Suprapubic skin (tissue), 4 donors: ENCODE measurements at places on chromosomes 1 and 21. TPM values are rescaled to one million over a fixed set of nuclear protein-coding genes. Genes with fewer than 3 reads are reported as not detected.

Gene VPS45
- total RNA-seq = 40.5 TPM

DNA sequence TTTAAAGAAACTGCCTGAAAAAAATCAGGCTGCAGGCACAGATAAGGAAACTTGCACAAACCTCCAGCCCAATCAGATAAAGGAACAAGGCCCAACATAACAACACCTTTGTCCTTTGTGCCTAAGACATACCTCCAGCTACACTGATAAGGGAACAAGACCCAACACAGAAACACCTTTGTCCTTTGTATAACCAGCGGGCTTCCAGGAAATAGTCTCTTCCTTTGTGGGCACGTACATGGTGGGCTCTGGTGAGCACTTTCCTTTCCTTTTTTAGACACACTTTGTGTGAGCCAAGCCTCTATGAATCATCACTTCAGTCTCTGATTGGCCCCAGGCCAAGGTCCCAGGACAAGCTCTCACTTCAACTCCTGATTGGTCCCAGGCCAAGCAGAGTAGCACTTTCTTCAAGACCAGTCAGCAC, 23.6 kb downstream of the ZNF670 start:
- no peak for DNase-seq
- H3K4me3 ChIP-seq = no peak overlapping the region
- H3K4me1 ChIP-seq = no peaks in the 10 kb centered on the region
- H3K36me3 ChIP-seq = no peaks in the 10 kb centered on the region
- no peaks in the 10 kb centered on the region for H3K27me3 ChIP-seq
- H3K27ac ChIP-seq = no peak overlapping the region

- DNase-seq = no peak
- H3K36me3 ChIP-seq = no peaks in the 10 kb centered on the region
- no peak overlapping the region for H3K27ac ChIP-seq
- H3K4me1 ChIP-seq = no peaks in the 10 kb centered on the region
Measured at GRCh38 chr1:163093579-163093978, 24.4 kb downstream of the RGS4 start.

GRCh38 chr1:119331190-119331515, 37.4 kb upstream of the HAO2 start:
- H3K4me1 ChIP-seq = peaks cover 13% of the 10 kb centered on the region
- no peak for DNase-seq
- H3K27ac ChIP-seq = no peak overlapping the region
- no peaks in the 10 kb centered on the region for H3K36me3 ChIP-seq
- H3K27me3 ChIP-seq = no peaks in the 10 kb centered on the region
- no peak overlapping the region for H3K4me3 ChIP-seq

Gene ILDR2
- 0.48 TPM for total RNA-seq

- H3K36me3 ChIP-seq = peaks cover 4% of the 10 kb centered on the region
- no peaks in the 10 kb centered on the region for H3K27me3 ChIP-seq
- DNase-seq = no peak
- H3K4me3 ChIP-seq = no peak overlapping the region
- peaks cover 46% of the 10 kb centered on the region for H3K4me1 ChIP-seq
Measured at GRCh38 chr1:246591958-246592357, 25.7 kb downstream of the CNST start.

- H3K4me3 ChIP-seq = peak overlapping the region; percentile 83
- H3K27ac ChIP-seq = peak overlapping the region; percentile 96
- H3K4me1 ChIP-seq = peaks cover 34% of the 10 kb centered on the region
- H3K36me3 ChIP-seq = no peaks in the 10 kb centered on the region
- no peak for DNase-seq
Measured at GRCh38 chr1:2587071-2587859, 688 bp downstream of the PRXL2B start.

Gene PTAFR
- total RNA-seq = 6.3 TPM

GRCh38 chr1:10909697-10910680, 102.5 kb upstream of the TARDBP start:
- H3K4me3 ChIP-seq = no peak overlapping the region
- H3K36me3 ChIP-seq = no peaks in the 10 kb centered on the region
- peaks cover 16% of the 10 kb centered on the region for H3K4me1 ChIP-seq
- H3K27me3 ChIP-seq = peaks cover 8% of the 10 kb centered on the region
- H3K27ac ChIP-seq = no peak overlapping the region
- DNase-seq = no peak

- H3K4me3 ChIP-seq = no peak overlapping the region
- no peaks in the 10 kb centered on the region for H3K4me1 ChIP-seq
- no peak for DNase-seq
- H3K36me3 ChIP-seq = no peaks in the 10 kb centered on the region
- H3K27me3 ChIP-seq = no peaks in the 10 kb centered on the region
Measured at GRCh38 chr21:39650306-39650705, 37.6 kb downstream of the B3GALT5 start.

Gene DAB1
- 0.26 TPM for total RNA-seq

Gene KCNK1
- total RNA-seq = 14.6 TPM

Gene TTLL10
- not detected for total RNA-seq

DNA sequence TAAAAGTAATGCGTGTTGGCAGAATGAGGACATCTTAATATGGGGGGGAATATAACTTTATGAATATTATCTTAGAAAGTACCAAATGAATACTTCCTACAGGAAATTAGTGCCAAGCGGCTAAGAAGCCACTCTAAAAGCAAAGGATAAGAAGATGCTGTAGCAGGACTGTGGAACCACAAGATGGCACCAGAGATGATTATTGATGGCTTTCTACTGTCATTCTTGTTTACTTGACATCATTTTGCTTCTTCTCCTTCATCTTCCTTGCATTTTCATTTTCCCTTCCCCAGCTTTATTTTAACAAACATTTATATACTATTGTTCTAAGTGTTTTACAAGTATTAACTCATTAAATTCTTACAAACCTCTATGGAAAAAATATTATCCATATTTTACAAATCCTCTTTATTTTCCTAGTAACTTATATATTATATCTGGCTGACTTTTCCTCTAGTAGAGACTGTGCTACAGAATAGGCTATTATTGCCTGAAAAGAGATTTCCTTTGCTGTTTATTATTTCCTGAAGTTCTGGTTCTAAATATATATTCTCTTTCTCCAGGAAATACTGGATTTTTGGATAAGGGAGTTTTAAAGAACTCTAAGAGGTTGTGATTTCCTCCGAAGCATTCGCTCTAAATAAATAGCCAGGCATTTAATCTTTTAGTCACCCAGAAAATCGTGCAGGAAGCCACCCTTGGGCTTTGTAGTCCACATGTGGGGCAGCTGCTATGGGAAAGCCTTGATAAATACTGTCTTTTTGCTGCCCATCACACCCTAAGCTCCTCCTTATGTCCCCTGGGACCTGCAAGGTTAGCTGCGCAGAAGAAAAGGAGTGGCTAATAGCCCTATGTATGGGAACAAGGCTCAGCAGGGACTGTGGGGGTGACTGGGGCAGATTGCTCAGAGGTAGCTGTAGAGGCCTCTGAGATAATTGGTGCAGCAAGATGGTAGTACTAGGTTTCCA, 69.8 kb downstream of the TPR start:
- H3K27me3 ChIP-seq = no peaks in the 10 kb centered on the region
- no peak overlapping the region for H3K27ac ChIP-seq
- H3K4me1 ChIP-seq = peaks cover 6% of the 10 kb centered on the region
- H3K4me3 ChIP-seq = no peak overlapping the region

GRCh38 chr1:156677616-156678596, 699 bp upstream of the NES start:
- no peaks in the 10 kb centered on the region for H3K36me3 ChIP-seq
- no peak overlapping the region for H3K27ac ChIP-seq
- peak overlapping the region; percentile 51 for H3K4me3 ChIP-seq
- H3K27me3 ChIP-seq = peaks cover 39% of the 10 kb centered on the region
- H3K4me1 ChIP-seq = peaks cover 21% of the 10 kb centered on the region

Gene PLCH2
- total RNA-seq = 83.3 TPM

Gene LAMB3
- 165 TPM for total RNA-seq

Gene ADAMTS5
- total RNA-seq = 15.0 TPM

GRCh38 chr21:39153373-39153772, 29.9 kb downstream of the PSMG1 start:
- no peaks in the 10 kb centered on the region for H3K36me3 ChIP-seq
- DNase-seq = no peak
- H3K4me3 ChIP-seq = no peak overlapping the region
- no peaks in the 10 kb centered on the region for H3K4me1 ChIP-seq
- peaks cover 3% of the 10 kb centered on the region for H3K27me3 ChIP-seq

DNA sequence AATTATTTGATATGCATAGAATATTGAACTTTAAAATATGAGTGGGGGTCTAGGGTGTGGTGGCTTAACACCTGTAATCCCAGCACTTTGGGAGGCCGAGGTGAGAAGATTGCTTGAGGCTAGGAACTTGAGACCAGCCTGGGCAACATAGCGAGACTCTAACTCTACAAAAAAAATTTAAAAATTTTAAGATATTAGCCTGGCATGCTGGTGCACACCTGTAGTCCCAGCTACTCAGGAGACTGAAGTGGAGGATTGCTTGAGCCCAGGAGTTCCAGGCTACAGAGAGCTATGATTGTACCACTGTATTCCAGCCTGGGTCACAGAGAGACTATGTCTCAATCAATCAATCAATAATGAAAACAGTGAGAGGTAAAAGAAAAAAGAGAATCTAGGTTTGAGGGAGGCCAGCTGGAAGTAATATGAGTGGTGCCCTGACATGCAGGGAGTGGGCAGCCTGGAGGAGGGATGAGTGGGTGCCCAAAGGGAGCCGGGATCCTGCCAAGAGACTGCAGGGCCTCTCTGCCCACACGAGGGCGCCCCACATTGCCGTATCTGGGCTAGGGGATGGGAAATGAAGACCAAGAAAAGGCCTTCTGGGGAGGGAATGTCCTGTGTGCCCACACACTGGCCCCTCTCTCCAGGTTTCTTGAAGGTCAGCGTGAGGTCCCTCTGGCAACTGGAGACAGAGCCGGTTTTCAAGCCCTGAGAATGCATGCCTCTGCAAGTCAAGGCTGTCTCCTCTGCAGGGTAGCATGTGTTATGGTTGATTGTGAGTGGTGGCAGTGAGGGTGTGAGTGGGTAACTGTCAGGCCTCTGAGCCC, 93.9 kb upstream of the PPM1J start:
- no peak overlapping the region for H3K27ac ChIP-seq
- no peaks in the 10 kb centered on the region for H3K27me3 ChIP-seq

Gene S100A2
- total RNA-seq = 127 TPM

DNA sequence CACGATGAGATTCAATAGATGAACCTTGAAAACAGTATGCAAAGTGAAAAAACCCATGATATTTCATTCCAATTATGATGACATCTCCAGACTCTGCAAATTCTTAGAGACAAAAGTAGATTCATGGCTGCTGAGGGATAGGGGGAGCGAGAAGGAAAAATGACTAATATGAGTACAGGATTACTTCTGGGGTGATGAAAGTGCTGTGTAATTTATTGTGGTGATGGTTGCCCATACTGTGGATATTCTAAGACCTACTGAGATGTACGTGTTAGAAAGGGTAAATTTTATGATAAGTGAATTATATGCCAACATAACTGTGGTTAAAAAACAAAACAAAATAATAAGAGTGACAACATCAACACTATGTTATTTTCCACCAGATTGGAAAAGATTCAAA, 18.9 kb upstream of the RGS7 start:
- no peaks in the 10 kb centered on the region for H3K4me1 ChIP-seq
- no peak for DNase-seq
- H3K4me3 ChIP-seq = no peak overlapping the region
- H3K27me3 ChIP-seq = no peaks in the 10 kb centered on the region

Gene TPTE
- total RNA-seq = not detected

DNA sequence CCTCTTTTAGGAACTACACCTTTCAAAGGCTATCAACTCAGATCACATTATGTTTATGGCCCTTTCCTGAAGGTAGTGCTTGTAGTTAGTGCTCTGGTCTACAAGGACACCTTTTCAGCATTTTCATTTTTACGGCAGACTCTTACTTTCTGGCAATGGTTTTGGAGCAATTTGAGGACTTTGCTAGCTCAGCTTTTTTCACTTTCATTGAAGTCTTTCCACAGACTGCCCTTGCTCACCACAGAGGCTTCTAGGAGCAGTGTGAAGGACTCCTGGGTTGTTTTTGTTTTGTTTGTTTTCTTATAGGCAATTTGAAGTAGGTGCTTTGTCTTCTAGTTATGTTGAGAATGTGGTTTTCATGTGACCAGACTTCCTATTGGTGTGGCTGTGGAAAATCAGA, 43.1 kb downstream of the CD55 start:
- no peak overlapping the region for H3K4me3 ChIP-seq
- peaks cover 18% of the 10 kb centered on the region for H3K36me3 ChIP-seq
- DNase-seq = no peak
- no peak overlapping the region for H3K27ac ChIP-seq
- H3K4me1 ChIP-seq = no peaks in the 10 kb centered on the region
- H3K27me3 ChIP-seq = no peaks in the 10 kb centered on the region

Gene CHI3L1
- total RNA-seq = 257 TPM

GRCh38 chr1:19366599-19367536, 54.7 kb downstream of the SLC66A1 start:
- peak overlapping the region; percentile 68 for H3K27ac ChIP-seq
- peaks cover 5% of the 10 kb centered on the region for H3K36me3 ChIP-seq
- DNase-seq = no peak
- peaks cover 78% of the 10 kb centered on the region for H3K4me1 ChIP-seq
- H3K27me3 ChIP-seq = no peaks in the 10 kb centered on the region

GRCh38 chr1:9292361-9293240, at the start of gene SPSB1:
TSS of gene SPSB1 (plus strand) at chr1:9292894. CDS start at chr1:9355892, 62,998 bp downstream.
- H3K27me3 ChIP-seq = no peaks in the 10 kb centered on the region
- peak within 1 kb of the TSS; percentile 93 for H3K27ac ChIP-seq
- peaks cover 62% of the 10 kb centered on the region for H3K4me1 ChIP-seq
- H3K36me3 ChIP-seq = no peaks in the 10 kb centered on the region

- peaks cover 14% of the 10 kb centered on the region for H3K4me1 ChIP-seq
- H3K4me3 ChIP-seq = no peak overlapping the region
- no peaks in the 10 kb centered on the region for H3K36me3 ChIP-seq
Measured at GRCh38 chr1:162702628-162703027, 70.4 kb downstream of the DDR2 start.

GRCh38 chr1:17852383-17852782, 97.2 kb downstream of the ACTL8 start:
- no peaks in the 10 kb centered on the region for H3K36me3 ChIP-seq
- DNase-seq = no peak
- no peak overlapping the region for H3K4me3 ChIP-seq
- H3K4me1 ChIP-seq = no peaks in the 10 kb centered on the region

- H3K27ac ChIP-seq = peak within 1 kb of the TSS; percentile 25
- H3K36me3 ChIP-seq = no peaks in the 10 kb centered on the region
- no peak for DNase-seq
- H3K4me3 ChIP-seq = peak within 1 kb of the TSS; percentile 29
- no peaks in the 10 kb centered on the region for H3K27me3 ChIP-seq
- H3K4me1 ChIP-seq = peaks cover 1% of the 10 kb centered on the region
Measured at GRCh38 chr1:202160377-202160940, at the start of gene PTPN7. TSS of gene PTPN7 (minus strand) at chr1:202160602. CDS start at chr1:202159402, 1,200 bp downstream.

- H3K4me3 ChIP-seq = no peak overlapping the region
- no peaks in the 10 kb centered on the region for H3K36me3 ChIP-seq
- DNase-seq = no peak
- no peak overlapping the region for H3K27ac ChIP-seq
- H3K27me3 ChIP-seq = peaks cover 13% of the 10 kb centered on the region
- H3K4me1 ChIP-seq = no peaks in the 10 kb centered on the region
Measured at GRCh38 chr1:56837244-56837939, 17.2 kb upstream of the C8A start.

DNA sequence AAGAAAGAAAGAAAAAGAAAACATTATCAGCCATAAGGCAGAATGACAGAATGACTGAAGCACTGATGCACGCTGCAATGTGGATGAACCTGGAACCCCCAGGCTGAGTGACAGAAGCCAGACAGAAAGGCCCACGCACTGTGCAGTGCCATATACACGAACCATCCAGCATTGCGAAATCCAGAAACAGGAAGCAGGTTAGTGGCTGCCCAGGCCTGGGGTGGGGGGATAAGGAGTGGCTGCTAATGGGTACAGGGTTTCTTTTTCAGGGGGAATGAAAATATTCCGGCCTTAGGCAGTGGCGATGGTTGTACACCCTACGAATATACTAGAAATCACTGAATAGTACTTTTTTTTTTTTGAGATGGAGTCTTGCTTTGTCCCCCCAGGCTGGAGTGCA, 57.0 kb downstream of the CHD5 start:
- H3K27me3 ChIP-seq = peaks cover 32% of the 10 kb centered on the region
- DNase-seq = no peak
- no peak overlapping the region for H3K27ac ChIP-seq
- H3K36me3 ChIP-seq = no peaks in the 10 kb centered on the region
- H3K4me3 ChIP-seq = no peak overlapping the region
- H3K4me1 ChIP-seq = peaks cover 6% of the 10 kb centered on the region
